ENCODE measurements at places on chromosomes 7 and 10.

GRCh38 chr10:113557424-113557862 is 4.6 kb downstream of the HABP2 start:
- no peak for DNase-seq

DNA sequence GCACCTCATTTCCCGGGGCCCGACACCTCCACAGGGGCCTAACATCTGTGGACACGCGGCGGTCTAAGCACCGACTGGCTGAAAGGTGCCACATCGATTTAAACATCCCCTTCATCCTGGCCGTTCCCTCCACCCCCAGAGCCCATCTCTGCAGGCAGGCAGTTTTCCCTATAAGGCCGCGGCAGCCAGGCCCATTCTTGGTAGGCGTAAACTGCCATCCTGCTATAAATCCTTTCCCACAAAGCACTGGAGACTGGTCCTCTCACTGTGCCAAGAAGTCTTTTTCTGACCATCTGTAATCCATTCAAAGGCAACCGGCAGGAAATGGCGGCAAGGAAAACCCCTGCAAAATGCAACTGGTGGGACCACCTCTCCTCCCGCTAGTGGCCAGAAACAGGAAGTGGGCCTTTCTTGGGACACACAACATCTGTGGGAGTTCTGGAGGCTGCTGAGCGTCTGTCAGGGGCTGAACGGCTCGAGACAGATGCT is 22.4 kb downstream of the ATXN7L1 start:
- DNase-seq = no peak

DNA sequence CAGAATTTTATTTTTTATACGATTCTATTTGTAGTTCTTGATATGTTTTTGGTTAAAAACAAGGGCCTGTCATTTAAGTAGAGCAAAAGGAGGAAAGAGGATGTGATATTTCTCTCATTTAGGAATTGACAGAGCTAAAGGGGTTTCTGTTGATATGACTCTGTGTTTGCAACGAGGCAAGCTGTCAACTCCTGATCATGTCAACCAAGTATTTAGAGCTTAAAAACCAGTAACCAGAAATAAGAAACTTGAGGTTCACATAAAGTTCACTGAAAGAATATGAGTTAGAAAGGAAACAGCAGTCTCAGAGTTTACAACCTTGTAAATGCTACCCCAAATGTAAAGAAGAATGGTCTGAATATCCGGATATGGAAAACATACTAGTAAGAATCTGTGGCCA is 434.2 kb downstream of the PARD3 start:
- DNase-seq = no peak

DNA sequence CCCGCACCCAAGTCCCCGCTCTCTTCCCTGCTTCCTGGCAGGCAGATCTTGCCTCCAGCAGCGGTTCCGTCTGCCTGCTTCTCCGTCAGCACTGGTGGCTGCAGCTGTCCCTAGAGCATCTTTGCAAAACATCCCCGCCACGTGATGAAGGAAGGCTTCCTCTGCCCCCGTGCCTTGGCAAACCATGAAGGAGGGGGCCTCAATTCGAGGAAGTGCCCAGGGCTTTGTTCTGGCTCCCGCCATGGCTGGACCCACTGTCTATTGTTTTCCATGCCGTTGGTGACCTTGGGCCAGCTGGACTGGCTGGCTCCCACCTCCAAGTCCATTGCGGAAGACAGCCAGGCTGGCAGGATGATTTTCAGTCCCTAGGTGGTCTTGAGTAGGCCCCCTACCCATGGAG is 13.2 kb upstream of the AQP1 start:
- DNase-seq = no peak

GRCh38 chr10:6151087-6151977 is 51.4 kb upstream of the PFKFB3 start:
- DNase-seq = no peak

DNA sequence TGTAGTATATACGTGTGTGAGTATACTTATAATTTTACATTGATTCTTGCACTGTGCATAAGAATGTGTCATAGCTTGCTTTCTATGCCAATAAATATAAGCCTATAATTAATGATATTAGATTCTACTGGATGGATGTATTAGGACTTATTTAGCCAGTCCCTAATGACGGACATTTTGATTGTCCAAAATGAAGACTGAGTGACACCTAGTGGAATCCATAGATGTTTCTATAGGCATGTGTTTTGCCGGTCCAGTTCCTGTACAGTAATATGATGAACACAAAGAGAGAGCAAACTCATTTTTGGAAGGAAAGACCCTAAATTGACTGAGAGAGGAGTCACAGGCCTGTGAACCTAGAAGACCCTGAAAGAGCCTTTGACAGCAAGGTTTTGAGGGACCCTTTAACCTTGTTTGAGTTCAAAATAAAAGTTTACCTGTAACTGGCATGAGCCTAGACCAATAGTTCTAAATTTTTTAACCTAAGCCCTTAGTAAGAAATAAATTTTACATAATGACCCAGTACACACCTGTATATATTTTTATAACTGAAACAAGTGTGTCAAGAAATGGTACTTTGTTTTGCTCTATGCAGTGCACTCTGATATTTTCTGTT is 42.4 kb upstream of the AGBL3 start:
- peak; percentile 74 for DNase-seq

- no peak for DNase-seq
These were observed 72.0 kb downstream of the DGKI start for GRCh38 chr7:137774793-137775201.

- DNase-seq = no peak
These were observed 26.1 kb upstream of the PRKAR1B start for GRCh38 chr7:753190-753589.

GRCh38 chr7:100380196-100380595 is 6.9 kb downstream of the PILRA start:
- no peak for DNase-seq

DNA sequence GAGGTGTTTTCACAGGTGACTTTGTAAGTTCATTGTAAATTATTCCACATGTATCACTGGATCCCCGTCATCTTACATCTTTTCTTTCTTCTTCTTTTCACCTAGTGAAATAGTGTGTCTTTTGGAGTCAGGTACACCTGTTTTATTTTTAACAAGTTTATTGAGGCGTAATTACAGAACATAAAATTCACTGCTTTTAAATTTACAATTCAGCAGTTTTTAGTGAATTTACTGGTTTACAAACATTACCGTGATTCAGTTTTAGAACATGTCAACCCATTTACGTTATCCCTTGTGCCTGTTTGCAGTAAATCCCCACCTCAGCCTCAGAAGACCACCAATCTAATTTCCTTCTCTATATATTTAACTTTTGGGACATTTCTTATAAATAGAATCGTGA is 256.9 kb downstream of the EXOC4 start:
- DNase-seq = no peak

GRCh38 chr10:119480667-119481066 is 61.9 kb downstream of the RGS10 start:
- DNase-seq = peak; percentile 1

DNA sequence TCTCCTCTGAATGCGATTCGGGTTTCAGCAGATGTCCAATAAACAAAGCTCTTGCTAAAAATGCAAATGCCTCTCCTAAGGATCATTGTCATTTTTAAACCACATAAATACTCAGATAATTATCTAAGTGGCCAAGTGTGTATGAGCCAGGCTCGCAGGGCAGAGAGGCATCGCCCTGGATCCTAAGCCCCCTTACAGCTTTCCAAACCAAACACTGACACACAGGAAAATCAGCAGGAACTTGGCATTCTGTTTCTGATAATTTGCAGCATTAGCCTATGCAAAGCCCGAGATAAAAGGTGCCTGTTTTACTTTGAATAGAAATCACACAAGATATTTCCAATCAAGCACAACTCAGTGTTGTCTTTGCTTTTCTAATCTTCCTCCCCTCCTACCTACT is 134.4 kb downstream of the ABCA13 start:
- no peak for DNase-seq

- no peak for DNase-seq
These were observed 72.9 kb upstream of the GPR22 start for GRCh38 chr7:107396990-107397389.

DNA sequence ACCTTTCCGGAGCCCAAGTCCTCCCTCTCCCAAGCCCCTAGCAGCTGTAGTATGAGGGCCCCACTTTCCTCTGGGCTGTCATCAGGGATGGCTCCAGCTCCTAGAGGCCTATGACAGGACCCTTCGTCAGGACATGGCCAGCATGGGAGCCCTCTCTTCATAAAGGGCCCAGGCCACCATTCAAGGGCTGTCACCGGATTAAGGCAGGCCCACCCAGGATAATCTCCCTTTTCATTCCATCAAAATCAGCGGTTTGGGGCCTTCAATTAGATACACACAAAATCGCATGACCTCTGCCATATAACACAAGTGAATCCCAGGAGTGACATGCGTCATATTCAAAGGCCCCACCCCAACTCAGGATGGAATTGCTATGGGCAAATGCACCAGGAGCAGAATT is 12.2 kb upstream of the GDF10 start:
- DNase-seq = no peak

GRCh38 chr7:157983502-157984422 is 603.9 kb downstream of the PTPRN2 start:
- no peak for DNase-seq

DNA sequence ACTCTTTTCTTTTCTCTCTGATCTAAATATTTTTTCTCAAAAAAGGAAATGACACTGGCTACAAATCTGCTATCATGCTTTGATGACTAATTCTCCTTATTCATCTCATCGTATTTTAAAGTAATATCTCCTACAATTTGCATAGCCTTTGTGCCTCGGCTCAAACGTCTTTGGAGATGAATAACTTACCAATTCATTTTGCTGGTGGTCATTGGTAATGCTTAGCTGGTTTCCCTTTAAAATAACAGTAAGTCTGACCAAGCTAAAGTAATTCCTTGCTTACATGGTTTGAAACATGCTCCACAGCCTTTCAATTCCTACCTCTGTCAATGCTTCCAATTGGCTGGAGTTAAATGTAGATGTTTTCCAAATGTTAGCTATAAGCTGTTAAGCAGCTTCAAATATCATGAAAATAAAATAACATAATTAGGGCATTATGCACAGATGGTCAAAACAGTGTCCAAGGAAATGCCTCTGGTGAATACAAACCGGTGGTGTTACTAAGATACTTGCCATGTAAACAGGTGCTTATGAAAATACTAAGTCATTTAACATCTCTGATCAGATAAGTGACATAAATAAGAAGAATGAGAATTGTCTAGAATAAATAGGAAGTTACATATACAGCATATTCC is 435.0 kb downstream of the POM121L12 start:
- no peak for DNase-seq

DNA sequence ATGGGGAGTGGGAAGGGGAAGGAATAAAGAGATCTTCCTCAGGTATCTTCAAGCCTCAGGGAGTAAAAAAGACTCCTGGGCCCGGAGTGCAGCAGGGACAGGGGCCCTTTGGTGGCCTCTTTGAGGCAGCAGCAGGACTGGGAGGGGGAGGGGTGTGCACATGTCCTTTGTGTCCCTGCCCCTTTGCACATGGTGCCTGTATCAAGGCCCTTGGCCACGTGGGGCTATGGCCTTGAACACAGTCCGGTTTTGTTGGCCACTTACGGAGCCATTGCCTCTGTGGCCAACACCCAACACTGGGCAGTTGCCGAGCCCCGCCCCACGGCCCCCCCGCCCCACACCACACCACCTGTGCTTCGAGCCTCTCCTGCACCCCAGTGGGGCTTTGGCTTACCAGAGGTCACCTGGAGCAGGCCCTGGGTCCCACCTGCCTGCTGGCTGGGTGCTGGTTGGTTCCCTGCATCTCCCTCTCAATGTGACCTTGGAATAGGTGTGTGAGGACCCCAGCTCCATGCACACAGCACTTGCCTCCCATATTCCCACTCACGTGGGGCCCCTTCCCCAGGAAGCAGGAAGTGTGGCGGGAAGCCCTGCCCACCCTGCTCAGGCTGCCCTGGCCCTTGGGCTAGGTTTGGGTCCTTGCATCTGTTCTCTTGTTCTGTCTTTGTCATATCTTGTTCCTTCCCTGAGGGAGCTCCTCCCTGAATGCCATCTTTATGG is 5.4 kb downstream of the SAP25 start:
- no peak for DNase-seq

DNA sequence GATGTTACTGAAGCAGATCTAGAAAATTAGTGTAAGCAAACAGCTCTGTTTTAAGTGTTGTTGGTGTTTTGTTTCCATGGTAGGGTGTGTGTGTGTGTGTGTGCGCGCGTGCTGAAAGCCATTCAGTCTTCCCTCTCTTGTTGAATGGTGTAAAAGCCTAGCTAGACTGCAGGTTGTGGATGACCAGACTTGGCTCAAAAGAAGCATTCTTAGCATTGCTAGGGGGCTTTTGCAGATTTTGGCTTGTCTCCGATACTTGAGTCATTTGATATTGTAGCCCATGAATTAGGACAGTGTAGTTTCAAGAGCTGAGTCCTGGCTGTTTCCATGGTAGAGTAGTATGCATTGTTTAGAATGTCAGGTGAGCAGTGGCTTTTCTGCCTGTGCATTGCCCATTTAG is 99.1 kb downstream of the SND1 start:
- DNase-seq = no peak

DNA sequence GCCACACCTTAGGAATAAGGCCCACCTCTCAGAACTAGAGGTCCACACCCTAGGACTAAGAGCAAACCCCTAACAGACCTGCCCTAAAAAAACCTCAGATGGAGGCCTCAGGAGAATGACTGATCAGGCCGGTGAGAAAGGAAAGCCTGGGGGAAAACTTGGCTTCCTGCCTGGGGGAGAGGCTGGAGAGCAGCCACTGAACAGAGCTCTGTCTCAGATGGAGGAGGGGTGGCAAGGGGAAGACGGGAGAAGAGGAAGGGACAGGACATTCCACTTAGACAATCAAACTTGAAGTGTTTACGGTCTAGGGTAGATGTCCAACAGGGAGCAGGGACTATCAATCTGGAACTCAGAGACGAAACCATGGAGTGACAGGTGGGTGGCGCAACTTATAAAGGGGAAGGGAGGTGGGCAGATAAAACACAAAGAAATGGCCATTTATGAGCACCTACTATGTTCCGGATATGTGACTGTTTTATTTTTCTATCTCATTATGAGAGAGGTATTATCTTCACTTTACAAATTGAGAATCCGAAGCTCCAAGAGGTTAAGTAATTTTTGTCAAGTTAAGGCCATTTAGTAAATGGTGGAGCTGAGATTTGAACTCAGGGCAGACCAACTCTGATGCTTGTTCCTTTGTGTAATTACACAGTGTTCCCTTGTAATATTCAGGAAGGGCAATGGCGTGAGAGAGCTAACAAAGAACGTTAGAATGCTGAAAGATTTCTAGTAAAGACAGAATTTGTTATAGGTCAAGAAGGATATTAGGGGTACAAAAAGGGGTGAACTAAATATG is 82.6 kb downstream of the DNMBP start:
- no peak for DNase-seq

- DNase-seq = no peak
These were observed 9.0 kb upstream of the WIPF3 start for GRCh38 chr7:29797112-29797944.

DNA sequence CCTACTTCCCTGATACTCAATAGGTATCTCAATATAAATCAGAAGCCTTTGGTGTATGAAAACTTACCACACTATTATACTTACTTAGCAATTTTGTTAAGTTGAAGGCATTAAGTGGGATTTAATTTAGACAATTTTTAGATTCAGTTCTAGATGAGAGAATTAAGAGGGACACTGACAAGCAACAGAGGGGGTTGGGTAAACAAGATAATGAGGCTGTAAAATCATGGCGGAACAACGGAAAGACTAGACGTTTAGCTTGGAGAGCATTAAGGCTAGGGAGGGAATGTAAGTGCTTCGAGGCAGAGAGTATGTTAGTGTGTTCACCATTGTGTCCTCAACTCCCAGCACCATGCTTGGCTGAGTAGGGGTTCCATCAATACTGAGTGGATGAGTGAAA is 71.3 kb downstream of the DENND11 start:
- DNase-seq = peak; percentile 93

GRCh38 chr10:101020427-101021075 is 10.4 kb downstream of the PDZD7 start:
- DNase-seq = no peak

- DNase-seq = no peak
These were observed 90.5 kb upstream of the RSU1 start for GRCh38 chr10:16907687-16908086.
